ENCODE measurements at places on chromosomes 7 and 10. TPM values are rescaled to one million over a fixed set of nuclear protein-coding genes. Genes with fewer than 3 reads are reported as not detected.

Gene C10orf143
- total RNA-seq, result not detected

- no peak for DNase-seq
- H3K27me3 ChIP-seq, result no peaks in the 10 kb centered on the region
- H3K36me3 ChIP-seq, result peaks cover 3% of the 10 kb centered on the region
- H3K4me1 ChIP-seq, result peaks cover 5% of the 10 kb centered on the region
- no peak overlapping the region for H3K4me3 ChIP-seq
Observed at GRCh38 chr7:95904099-95904498, 131.7 kb downstream of the DYNC1I1 start.

GRCh38 chr7:137343281-137343841 lies at the start of gene PTN:
PTN (minus strand) TSS chr7:137343733; CDS start chr7:137254973, 88,760 bp downstream.
- no peak for DNase-seq
- H3K4me1 ChIP-seq, result peaks cover 5% of the 10 kb centered on the region
- H3K27ac ChIP-seq, result no peak within 1 kb of the TSS
- no peaks in the 10 kb centered on the region for H3K36me3 ChIP-seq
- H3K4me3 ChIP-seq, result peak within 1 kb of the TSS; percentile 57

DNA sequence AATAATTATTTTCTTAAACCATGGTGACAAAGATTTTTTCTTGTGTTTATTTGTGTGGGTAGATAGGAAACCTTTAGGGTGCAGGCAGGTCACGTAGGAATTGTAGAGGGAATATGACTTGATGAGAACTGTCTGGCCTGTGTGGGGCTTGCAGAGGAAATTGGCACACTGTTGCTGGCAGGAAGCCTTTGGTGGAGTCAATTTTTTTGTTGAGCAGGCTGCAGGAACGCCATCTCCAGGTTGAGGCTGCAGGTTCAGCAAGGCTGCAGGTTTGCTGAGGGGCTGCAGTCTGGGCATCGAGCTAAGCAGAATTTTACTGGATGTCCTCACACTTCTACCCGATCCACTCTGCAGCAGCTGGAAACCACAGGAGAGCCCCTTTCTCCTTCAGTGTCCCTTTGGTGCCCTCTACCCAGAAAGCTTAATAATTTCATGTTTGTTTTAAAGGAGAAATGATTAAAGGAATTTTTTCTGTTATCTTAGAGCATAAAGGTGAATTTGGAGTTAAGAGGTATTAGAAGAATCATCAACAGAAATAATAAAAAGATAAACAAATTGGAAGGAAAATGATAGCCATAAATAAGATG lies 37.0 kb downstream of the TBC1D12 start:
- H3K4me3 ChIP-seq, result no peak overlapping the region
- H3K27me3 ChIP-seq, result no peaks in the 10 kb centered on the region
- no peak for DNase-seq
- no peak overlapping the region for H3K27ac ChIP-seq
- H3K4me1 ChIP-seq, result peaks cover 5% of the 10 kb centered on the region

DNA sequence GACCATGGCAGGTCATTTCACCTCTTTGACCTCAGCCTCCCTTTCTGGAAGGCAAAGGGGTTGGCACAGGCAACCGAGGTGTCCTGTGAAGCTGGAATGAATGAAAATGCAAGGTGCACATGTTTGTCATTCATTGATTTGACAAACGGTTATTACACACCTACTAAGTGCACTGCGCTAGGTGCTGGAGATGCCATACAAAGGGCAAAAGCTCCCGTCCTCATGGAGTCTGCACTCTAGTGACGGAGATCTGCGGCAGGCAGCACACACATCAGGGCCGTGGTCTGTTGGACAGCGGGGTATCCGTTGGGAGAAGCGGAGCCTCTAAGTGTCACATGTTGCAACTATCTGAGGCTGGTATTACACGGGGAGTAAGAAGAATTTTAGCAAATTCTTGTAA lies 44.2 kb downstream of the PRF1 start:
- no peak overlapping the region for H3K4me3 ChIP-seq
- H3K27ac ChIP-seq, result no peak overlapping the region
- H3K27me3 ChIP-seq, result no peaks in the 10 kb centered on the region
- peaks cover 5% of the 10 kb centered on the region for H3K4me1 ChIP-seq

GRCh38 chr10:102595897-102596296 lies 48.4 kb upstream of the TRIM8 start:
- no peaks in the 10 kb centered on the region for H3K36me3 ChIP-seq
- peaks cover 21% of the 10 kb centered on the region for H3K4me1 ChIP-seq
- H3K27ac ChIP-seq, result peak overlapping the region; percentile 55
- no peak for DNase-seq
- no peaks in the 10 kb centered on the region for H3K27me3 ChIP-seq

- peaks cover 30% of the 10 kb centered on the region for H3K36me3 ChIP-seq
- H3K27ac ChIP-seq, result no peak overlapping the region
- H3K4me1 ChIP-seq, result no peaks in the 10 kb centered on the region
- no peak overlapping the region for H3K4me3 ChIP-seq
Observed at GRCh38 chr7:157414702-157415096, 77.9 kb downstream of the DNAJB6 start.

- peaks cover 12% of the 10 kb centered on the region for H3K4me1 ChIP-seq
- H3K27ac ChIP-seq, result no peak overlapping the region
Observed at GRCh38 chr10:33152750-33153149, 181.7 kb downstream of the NRP1 start.

Gene ADAMTS14
- 1.3 TPM for total RNA-seq

DNA sequence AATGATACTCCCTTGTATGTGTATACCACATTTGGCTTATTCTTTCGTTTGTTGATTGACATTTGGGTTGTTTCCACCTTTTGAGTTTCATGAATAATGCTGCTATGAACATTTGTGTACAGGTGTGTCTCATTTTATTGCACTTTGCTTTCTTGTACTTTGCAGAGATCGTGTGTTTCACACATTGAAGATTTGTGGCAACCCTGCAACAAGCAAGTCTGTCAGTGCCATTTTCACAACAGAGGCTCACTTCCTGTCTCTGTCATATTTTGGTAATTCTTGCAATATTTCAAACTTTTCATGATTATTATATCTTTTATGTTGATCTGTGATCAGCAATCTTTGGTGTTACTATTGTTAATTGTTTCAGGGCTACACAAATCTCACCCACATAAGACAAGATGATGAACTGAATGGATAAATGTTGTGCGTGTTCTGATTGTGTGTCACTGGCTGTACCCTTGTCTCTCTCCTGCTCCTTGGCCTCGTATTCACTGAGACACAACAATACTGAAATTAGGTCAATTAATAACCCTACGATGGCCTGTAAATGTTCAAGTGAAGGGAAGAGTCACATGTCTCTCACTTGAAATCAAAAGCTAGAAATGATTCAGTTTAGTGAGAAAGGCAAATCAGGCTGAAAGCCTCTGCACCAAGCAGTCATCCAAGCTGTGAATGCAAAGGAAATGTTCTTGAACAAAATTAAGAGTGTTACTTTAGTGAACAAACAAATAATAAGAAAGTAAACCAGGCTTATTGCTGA lies 133.6 kb upstream of the JCAD start:
- no peak overlapping the region for H3K4me3 ChIP-seq
- no peaks in the 10 kb centered on the region for H3K4me1 ChIP-seq
- H3K27ac ChIP-seq, result no peak overlapping the region
- DNase-seq, result no peak
- no peaks in the 10 kb centered on the region for H3K27me3 ChIP-seq
- no peaks in the 10 kb centered on the region for H3K36me3 ChIP-seq

DNA sequence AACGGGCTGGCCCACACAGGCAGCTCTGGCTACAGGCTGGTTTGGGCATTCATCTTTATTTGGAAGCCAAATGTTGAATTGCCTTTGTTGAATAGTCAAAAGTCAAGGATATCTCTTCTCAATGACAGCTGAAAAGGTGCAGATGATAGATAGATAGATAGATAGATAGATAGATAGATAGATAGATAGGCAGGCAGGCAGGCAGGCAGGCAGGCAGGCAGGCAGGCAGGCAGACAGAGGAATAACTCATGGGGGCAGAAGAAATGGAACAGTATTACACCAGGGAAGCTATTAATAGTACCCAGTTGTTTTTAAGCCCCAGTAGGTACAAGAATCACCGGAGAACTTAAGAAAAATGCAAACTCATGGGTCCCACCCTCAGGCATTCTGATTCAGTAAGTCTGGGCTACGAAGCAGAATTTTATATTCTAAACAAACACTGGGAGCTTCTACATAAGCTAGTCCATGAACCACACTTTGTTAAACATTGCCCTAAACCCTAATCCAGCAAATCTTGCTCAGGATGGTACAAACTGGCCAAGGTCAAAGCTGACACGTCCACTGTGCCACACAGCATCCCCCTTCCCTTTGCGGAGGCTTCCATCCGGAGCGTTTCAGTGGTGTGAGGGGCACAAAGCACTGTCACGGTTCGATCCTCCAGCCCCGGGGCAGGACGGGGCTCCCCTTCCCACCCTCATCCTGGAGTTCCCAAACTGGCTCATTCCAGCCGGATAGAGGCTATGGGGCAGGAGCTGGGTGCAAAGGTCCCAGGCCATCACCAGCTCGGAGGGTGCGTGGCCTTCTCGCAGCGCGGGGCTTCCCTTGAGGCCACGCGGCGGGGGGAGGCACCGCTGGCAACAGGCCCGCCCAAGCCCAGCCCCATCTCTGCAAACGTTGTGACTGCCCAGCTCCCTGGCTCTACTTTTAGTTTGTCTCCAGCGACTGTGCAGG lies 6.7 kb downstream of the PRKAG2 start:
- H3K4me1 ChIP-seq, result peaks cover 40% of the 10 kb centered on the region
- H3K27me3 ChIP-seq, result no peaks in the 10 kb centered on the region
- DNase-seq, result no peak
- no peaks in the 10 kb centered on the region for H3K36me3 ChIP-seq
- no peak overlapping the region for H3K4me3 ChIP-seq

DNA sequence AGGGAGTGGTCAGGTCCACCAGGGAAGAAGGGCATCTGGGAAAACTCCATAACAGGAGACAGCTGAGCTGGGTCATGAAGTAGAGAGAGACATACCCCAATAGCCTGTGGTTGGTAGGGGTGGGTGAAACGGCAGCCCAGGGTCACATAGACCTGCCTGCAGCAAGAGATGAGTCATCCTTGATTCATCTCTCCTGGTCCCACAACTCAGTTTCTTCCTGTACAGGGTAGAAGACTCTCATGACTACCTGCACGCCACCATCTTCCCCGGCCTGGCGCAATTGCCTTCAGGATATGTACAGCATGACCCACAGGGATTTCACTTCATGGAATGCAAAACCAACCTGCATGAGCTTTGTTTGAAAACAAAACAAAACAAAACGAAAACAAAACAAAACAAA lies 45.1 kb upstream of the ADAM12 start:
- H3K27me3 ChIP-seq, result no peaks in the 10 kb centered on the region
- H3K36me3 ChIP-seq, result no peaks in the 10 kb centered on the region
- no peak overlapping the region for H3K27ac ChIP-seq
- no peaks in the 10 kb centered on the region for H3K4me1 ChIP-seq
- no peak overlapping the region for H3K4me3 ChIP-seq

Gene MLXIPL
- 36.4 TPM for total RNA-seq

Gene CHRM2
- not detected for total RNA-seq

GRCh38 chr7:24291271-24291670 lies 7.3 kb downstream of the NPY start:
- H3K4me3 ChIP-seq, result no peak overlapping the region
- no peak for DNase-seq
- H3K36me3 ChIP-seq, result no peaks in the 10 kb centered on the region
- H3K27ac ChIP-seq, result no peak overlapping the region
- H3K27me3 ChIP-seq, result no peaks in the 10 kb centered on the region

DNA sequence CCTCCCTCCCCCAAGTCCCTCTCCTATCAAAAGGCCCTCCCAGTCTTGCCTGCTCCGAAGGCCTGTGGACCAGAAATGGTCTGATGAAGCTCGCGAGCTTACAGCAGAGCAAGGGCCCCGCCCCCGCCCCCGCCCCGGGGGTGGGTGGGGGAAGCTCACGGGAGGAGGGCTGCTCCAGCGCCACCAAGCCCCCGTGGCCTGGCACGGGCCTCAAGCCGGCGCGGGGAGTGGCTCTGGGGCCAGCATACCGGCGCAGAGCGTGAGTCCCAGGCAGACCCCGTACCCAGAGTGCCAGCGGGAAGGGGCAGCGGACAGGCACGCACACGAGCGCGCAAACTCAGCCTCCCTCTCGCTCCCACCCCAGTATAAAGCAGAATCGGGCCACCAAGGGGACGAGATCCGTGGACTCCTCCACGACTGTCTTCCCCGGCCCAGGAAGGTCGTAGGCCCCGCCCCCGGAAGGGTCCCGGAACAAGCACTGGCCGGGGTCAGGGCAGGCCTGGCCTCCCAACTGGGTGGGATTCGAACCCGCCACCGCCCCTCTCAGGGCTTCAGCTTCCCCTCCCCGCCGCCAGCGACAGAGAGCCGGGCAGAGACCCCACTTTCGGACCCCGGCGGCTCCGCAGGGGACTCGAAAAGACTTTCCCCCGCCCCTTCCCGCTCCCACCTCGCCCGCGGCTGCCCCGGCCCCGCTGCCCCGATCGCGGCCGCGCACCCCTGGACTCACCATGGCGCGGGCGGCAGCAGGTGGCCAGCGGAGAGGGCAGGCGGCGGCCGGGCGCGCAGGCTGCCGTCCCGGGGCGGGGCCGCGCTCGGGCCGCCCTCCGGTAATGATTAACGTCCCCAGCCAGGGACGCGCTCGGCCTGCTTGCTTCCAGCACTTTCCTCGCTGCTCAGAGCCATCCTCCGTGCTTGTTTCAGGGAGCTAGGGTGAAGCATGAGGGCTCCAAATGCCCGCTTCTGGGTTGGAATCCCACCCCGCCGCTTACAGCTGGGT lies at the start of gene PCBD1:
Gene PCBD1 (minus strand): TSS at position 762 of the 997 bp plus-strand sequence. CDS start 32 bp downstream, at position 730.
- H3K27ac ChIP-seq, result peak within 1 kb of the TSS; percentile 86
- DNase-seq, result peak; percentile 22
- no peaks in the 10 kb centered on the region for H3K27me3 ChIP-seq
- peak within 1 kb of the TSS; percentile 83 for H3K4me3 ChIP-seq

DNA sequence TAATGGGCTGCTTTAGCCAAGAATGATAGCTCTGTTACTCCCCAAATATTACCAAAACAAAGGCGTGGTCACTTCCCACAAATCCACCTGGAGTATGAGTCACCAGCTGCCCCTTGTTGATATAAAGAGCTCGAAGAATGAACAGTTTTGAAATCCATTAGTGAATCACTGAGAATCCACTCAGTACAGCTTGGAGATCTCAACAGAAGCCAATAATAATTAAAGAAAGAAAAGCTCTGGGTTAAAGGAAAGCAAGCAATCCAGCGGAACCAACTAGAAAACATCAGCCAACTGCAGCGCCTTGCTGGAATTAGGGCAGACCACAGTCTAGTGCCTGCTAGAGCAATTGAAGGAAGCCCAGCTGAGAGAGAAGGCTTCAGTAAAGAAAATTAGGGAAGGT lies 576.0 kb upstream of the C7orf33 start:
- no peaks in the 10 kb centered on the region for H3K4me1 ChIP-seq
- H3K36me3 ChIP-seq, result no peaks in the 10 kb centered on the region
- H3K27ac ChIP-seq, result no peak overlapping the region
- no peak for DNase-seq
- H3K4me3 ChIP-seq, result no peak overlapping the region

Gene CALML3
- not detected for total RNA-seq

DNA sequence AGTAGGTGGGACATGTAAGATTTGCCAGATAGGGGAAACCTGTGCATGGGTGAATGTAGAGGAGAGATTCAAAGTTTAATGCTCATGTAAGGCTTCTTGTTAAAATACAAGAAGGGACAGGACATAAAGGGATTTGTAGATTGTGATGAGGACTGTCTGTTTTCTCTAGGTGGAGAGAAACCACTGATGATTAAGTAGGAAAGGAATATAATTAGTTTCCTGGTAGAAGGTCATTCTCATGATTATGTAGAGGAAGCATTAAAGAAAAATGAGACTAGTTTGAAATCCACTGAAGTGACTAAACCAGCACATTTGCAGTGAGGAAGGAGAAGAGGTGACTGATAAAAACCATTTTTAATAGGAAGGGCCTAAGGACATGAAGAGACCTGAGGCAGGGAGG lies 19.6 kb upstream of the MACC1 start:
- DNase-seq, result no peak
- no peaks in the 10 kb centered on the region for H3K27me3 ChIP-seq
- no peaks in the 10 kb centered on the region for H3K36me3 ChIP-seq
- H3K27ac ChIP-seq, result no peak overlapping the region

GRCh38 chr7:30469303-30469702 lies 9.3 kb downstream of the NOD1 start:
- H3K4me1 ChIP-seq, result peaks cover 75% of the 10 kb centered on the region
- no peaks in the 10 kb centered on the region for H3K27me3 ChIP-seq
- no peaks in the 10 kb centered on the region for H3K36me3 ChIP-seq
- peak overlapping the region; percentile 39 for H3K27ac ChIP-seq

Data from thoracic aorta (tissue), 2 donors.